ENCODE measurements at places on chromosomes 6 and 20.

- DNase-seq: no peak
These were observed 34.4 kb upstream of the ASF1A start for GRCh38 chr6:118859517-118860064.

- no peak for DNase-seq
These were observed 747.7 kb downstream of the C6orf118 start for GRCh38 chr6:164561656-164562055.

- DNase-seq: no peak
These were observed 23.9 kb downstream of the ARMC2 start for GRCh38 chr6:108872141-108872557.

DNA sequence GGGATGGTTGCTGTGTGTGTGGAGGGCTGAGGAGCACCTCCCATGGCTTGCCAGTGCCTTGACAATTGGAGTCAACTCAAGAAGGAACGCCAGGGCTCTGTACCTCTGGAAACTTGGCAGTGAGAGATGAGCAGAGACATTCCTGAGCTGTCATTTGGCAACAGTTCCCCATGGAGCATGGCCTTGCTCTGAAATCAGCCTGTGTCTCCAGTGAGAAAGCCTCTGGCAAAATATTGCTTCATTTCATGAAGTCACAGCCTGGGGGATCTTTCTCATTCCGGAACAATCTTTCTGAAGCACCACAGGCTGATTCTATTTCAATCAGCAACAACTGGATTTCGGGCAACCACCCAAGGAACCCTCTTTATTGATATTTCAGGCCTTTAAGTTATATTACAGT, 52.2 kb upstream of the FNDC1 start:
- peak; percentile 70 for DNase-seq

DNA sequence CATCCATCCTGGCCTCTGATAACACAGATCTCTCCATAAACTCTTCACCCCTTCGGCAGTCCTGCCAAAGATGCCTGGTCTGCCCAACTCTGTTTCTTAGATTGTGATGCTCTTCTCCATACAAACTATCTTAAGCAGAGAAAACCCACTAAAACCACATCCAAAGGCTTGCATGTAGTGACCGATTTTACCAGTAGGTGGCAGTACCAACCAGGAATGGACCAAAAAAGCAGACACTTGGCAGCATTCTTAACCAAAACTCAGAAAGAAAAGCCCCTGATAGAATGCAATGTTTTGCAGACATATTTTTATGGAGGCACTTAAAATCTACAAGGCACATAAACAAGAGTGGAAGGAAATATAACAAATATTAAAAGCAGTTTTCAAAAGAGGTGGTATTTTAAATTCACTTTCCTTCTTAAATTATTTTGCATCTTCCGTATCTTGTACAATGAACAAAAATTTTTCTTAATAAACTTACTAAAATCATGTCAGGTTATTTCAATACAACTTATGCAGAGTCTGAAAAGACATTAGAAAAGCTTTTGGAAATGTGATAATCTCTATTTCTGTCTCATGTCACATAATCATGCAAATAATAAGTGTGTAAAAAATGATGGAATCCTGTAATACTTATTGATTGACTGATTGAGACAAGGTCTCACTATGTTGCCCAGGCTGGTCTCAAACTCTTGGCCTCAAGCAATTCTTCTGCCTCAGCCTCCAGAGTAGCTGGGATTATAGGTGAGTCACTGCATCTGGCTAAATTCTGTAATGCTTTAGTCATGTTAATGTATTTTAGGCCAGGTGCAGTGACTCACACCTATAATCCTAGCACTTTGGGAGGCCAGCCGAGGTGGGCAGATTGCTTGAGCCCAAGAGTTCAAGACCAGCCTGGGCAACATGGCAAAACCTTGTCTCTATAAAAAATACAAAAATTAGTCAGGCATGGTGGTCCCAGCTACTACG, 29.4 kb downstream of the LRP11 start:
- DNase-seq: peak; percentile 68

- peak; percentile 74 for DNase-seq
These were observed 32.8 kb upstream of the BCAS1 start for GRCh38 chr20:54103067-54103761.

DNA sequence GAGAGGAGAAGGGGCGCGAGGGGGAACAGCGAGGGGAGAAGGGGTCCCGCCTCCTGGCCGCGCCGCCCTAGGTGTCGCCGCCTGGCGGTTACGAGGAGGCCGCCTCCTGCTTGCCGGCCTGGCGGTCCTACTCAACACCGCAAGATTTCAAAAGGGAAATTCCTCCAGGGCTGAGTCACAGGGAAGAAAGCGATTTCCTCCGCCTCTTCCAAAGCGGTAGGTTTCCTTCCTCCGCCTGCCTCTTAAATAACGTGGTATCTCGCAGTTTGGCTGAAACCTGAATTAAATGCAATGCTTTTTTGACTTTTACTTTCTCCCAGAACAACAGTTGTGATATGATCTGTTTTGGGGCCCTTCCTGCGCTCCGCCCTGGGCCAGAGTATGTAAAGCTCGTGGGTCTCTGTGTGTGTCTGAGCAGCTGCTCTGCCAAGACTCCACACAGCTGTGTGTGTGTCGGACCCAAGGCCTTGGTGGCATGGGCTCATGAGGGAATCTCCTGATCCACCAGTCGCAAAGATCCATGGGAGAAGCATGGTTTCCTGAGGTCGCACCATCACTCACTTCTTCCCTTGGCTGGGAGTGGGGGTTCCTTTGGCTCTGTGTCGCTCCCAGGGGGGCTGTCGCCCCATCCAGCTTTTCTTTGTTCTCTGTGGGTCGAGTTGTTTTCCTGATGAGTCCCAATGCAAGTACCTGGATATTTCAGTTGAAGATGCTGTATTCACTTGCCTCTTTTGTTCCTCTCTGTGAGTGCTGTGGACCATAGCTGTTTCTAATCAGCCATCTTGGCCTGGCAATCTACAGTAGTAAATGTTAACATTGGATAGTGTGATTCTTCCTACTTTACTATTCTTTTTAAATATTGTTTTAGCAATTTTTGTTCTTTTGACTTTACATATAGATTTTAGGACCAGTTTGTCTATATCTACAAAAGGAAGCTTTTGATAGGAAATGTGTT, 31.6 kb upstream of the NOTCH4 start:
- DNase-seq: peak; percentile 77

GRCh38 chr6:127300411-127300810, 33.7 kb downstream of the RNF146 start:
- DNase-seq: peak; percentile 62

- DNase-seq: no peak
These were observed 394.3 kb upstream of the SOX4 start for GRCh38 chr6:21199262-21199661.

DNA sequence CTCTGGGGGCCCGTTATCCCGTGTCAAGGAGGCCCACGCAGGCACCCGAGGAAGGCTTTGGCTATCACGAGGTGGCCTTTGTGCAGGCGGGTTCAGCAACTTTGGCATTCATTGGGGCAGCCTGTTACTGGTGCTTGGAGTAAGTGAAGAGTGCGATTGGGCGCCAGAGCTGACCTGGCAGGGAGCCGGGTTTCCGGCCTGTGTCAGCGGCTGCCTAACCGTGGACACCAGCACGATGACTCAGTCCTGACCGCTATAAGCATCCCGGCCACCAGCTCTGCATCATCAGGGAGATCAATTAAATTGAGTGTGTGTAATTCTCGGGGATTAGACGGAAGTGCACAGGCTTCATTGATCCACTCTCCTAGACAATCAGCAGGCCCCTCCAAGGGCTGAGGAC, 45.9 kb downstream of the CDH4 start:
- peak; percentile 98 for DNase-seq

DNA sequence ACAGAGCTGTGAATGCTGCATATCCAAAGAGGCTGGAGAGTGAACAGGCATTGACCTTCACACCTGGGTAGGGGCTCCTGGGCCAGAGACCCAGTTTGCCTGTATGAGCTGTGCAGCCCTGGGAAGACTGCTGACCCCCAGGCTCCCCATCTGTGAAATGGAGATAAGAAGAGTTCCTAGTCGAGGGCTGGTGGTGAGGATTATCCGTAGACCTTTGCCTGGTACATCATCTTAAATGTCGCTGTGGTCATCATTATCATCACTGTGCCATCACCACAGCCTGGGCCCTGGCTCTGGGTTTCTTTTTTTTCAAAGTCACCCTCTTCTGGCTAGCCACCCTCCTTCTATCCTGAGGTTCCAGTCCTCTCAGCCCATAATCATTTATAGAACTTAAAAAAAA, 12.0 kb downstream of the AGPAT4 start:
- DNase-seq: no peak

DNA sequence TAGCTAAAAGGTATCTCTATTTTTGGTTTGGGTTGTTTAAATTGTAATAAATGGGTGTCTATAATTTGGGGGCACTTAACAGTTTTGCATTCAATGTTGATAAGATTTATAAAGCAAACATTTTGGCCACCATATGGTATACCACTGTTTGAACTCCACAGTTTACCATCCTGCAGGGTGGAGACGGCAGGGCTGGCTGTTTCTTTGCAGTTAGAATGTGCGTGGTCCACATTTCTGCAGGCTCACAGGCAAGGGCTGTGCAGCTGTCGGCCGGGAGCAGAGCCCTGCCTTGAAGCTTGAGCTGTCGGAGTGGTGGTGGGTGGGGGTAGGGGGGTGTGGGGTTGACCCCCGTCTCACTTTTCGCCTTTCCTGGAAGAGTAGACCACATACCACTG, 135.9 kb downstream of the CDH4 start:
- no peak for DNase-seq

DNA sequence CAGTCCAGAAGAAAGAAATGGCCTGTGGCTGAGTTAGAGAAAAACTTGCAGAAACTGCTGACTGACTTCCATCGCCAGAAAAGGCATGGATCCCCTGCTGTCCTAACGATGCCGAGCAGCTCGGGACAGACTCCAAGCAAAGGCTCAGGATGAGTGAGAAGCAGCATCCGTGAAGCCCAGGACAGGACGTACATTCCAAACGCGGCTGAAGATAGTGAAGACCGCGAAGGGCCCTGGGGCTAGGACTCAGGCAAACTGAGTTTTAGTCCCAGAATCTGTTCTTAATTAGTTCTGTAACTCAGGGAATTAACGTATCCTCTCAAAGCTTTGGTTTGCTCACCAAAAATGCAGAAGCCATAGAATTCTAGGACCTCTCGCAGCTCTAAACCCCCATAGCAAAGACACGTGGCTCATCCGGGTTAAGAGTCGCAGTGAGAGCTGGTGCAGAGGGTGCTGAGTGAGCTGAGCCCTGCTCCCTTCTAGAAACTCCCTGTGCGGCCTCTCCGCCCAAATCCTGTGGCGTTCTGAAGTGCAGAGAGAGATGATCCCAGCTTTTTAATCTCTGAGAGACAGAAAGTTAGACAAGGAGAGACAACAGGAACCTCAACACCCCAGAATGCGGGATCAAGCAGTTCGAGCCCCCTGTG, 132.9 kb upstream of the THBS2 start:
- no peak for DNase-seq

- DNase-seq: no peak
These were observed 81.7 kb downstream of the QKI start for GRCh38 chr6:163496205-163496604.

- no peak for DNase-seq
These were observed 1.5 kb upstream of the MSH5 start for GRCh38 chr6:31737991-31738979.

- DNase-seq: no peak
These were observed 109.8 kb downstream of the UNC5CL start for GRCh38 chr6:40929176-40929575.

GRCh38 chr6:22544476-22544875, 24.9 kb upstream of the HDGFL1 start:
- DNase-seq: no peak

GRCh38 chr6:155177363-155177961, 86.4 kb upstream of the CLDN20 start:
- no peak for DNase-seq

GRCh38 chr20:44809380-44810060, 826 bp downstream of the RIMS4 start:
- no peak for DNase-seq

DNA sequence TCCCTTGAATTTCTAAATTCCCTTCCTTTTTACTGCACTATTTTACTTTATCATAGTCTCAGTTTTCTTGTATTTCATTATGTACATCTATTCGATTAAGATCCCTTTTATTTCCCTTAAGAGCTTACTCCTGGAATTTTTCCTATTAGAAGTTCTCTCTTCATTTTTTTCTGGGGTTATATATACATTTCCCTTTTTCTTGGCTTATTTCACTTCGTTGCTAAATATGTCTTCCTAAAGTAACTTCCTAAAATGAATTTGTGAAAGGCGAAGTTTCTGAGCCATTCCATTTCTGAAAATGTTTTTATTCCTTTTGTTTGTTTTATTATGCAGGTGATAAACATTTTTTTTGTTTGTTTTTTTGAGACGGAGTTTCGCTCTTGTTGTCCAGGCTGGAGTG, 5.9 kb upstream of the CD109 start:
- DNase-seq: no peak

DNA sequence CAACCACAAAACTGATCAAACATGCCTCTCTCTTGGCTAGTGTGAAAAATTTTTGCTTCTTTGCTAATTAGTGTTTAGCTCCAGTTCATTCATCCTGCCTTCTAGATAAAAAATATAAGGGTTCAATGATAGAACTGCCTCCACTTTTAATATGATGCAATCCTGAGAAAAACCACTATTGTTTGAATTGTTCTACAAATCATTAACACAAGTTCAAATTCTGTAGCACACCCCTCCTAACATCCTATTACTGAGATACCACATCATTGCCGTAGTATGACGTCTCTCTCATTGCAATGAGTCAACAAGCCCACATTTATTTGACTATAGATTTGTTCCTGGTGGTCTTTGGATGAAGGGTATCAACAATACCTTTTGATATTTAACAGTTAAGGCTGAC, 365.8 kb upstream of the OPRM1 start:
- no peak for DNase-seq

- DNase-seq: no peak
These were observed 87.1 kb downstream of the ERMARD start for GRCh38 chr6:169838346-169839028.

DNA sequence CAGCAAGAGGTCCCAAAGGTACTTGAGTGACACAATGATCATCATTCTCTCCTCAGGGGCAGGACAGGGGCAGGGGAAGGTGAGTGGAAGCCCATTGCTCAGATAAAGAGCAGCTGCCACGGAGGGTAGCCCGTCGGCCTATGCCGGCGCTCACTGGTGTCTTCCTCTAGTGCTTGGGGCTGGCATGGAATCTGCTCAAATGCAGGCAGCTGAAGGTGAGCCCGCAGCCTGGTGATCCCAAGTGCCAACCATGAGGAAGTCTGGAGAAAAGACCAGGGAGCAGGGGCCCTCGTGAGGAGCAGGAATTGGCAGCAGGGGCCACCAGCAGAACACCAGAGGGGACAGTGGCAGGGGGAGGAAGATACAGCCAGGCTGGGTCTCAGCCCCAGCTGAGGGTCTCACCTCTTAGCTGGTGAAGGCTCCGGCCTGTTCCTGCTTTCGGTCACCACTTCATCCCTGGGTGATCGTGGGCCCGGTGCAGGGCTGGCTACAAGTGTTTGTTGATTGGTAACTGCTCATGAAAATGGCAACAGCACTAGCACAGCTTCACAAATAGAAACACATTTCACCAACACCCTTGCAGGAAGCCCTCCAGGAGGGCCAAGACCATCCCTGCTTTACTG, 24.7 kb downstream of the RBCK1 start:
- DNase-seq: no peak

DNA sequence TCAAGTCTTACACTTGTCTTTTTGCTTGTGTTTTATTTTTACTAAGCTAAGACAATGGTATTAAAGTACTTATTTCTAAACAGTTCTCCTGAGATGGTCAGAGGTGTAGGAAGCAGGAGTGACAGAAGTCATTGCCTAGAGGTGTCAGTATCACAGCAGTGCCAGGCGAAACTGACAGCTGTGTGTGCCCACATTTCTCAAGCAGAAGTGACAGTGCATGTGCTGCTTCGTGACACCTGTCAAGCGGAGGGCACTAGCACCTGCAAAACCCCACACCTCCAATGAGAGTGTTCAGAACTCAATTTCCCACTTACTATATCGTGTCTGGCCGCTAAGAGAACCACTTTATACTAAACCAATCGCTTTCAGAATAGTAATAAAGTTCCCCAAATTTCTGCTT, 82.8 kb downstream of the SLC23A2 start:
- no peak for DNase-seq

All from MG63 (cell line).